ENCODE measurements at places on chromosomes 5 and 9.

DNA sequence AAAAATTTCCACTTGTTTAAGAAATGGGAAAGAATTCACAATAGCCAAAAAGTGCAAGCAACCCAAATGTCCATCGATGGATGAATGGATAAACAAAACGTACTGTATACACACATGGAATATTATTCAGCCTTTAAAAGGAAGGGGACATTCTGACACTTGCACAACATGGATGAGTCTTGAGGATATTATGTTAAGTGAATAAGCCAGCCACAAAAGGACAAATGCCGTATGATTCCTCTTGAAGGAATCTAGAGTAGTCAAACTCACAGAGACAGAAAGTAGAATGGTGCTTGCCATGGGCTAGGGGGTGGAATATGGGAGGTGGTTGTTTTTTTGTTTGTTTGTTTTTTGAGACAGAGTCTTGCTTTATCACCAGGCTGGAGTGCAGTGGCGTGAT lies 3.8 kb upstream of the ATP6V0E1 start:
- no peak for DNase-seq

- no peak for DNase-seq
Measured at GRCh38 chr5:24609706-24610105, 35.1 kb downstream of the CDH10 start.

- DNase-seq, result no peak
Measured at GRCh38 chr9:124780060-124780756, 3.3 kb downstream of the OLFML2A start.

DNA sequence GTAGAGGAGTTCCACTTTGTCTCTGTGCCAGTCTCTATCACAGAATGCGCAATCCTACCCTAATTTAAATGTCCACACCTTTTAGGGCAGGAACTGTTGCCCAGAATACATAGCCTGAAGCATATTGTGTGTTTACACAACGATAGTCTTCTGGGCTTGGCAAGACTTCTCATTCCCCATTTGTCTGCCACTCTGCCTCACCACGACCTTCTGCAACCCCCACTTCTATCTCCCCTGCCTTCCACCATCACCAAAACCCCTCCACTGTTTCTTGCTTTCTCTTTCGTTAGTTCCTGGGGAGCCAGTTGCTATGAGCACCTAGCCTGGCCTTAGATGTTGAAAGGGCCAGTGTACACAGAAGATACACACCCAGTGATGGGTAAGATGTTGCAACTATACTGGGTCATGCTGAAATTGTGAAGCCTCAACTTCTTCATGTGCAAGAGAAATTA lies 883 bp upstream of the RNF145 start:
- no peak for DNase-seq

- DNase-seq, result no peak
Measured at GRCh38 chr5:151081431-151082281, 822 bp upstream of the TNIP1 start.

GRCh38 chr5:160486573-160486972 lies 64.9 kb downstream of the PTTG1 start:
- no peak for DNase-seq

DNA sequence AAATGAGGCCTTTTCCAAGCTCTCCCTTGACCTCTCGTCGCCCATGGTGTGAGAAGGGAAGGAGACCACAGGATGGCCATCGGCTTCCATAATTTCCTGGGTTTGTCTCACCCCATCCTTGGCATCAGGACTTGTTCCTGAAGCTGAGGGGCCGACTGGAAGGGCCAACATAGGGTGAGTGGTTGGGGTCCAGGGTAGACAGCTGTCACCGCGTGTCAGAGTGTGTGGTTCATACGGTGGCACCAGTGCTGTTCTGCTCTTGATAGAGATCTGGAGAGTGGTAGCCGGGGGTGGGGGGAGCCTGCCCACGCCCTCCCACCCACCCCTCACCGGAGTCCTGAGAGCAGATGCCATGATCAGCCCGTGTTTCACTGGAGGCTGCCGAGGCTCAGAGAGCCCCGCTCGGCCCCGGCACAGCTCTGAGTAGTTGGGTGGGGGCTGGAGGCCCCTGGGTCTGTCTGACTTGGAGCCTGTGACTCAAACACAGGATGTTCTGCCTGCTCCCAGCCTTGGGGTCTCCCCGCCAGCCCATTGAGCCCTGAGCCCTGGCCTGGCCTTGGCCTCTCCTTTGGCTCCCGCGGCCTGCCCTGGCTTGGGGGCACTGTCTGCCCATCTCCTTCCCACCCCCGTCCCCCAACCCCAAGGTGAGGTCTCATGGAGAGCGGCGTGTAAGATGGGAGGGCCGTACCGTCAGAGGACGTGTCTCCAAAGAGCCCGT lies 53.1 kb upstream of the IER5L start:
- no peak for DNase-seq

DNA sequence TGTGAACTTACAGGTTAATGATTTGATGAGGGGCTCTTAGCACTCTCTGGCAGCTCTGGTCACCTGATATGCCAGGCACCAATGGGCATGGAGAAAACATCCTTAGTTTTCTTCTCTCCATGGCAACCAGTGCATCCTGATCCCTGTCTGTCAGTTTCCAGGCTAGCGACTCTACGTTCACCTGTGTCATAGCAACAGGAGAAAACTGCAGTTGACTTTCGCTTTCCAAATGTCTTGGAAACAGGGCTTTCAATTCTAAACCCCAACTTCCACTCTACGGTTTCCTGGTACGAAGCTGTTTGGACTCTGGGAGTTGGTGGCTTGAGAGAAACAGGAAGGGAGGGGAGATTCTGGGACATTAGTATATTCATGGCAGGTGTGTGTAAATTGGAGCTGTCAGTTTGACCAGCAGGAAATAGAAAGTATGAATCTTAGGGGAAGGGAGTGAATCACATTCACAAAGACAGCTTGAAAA lies 74.4 kb downstream of the SLC28A3 start:
- DNase-seq, result no peak

- DNase-seq, result no peak
Measured at GRCh38 chr9:93061791-93062763, 3.6 kb downstream of the SUSD3 start.

DNA sequence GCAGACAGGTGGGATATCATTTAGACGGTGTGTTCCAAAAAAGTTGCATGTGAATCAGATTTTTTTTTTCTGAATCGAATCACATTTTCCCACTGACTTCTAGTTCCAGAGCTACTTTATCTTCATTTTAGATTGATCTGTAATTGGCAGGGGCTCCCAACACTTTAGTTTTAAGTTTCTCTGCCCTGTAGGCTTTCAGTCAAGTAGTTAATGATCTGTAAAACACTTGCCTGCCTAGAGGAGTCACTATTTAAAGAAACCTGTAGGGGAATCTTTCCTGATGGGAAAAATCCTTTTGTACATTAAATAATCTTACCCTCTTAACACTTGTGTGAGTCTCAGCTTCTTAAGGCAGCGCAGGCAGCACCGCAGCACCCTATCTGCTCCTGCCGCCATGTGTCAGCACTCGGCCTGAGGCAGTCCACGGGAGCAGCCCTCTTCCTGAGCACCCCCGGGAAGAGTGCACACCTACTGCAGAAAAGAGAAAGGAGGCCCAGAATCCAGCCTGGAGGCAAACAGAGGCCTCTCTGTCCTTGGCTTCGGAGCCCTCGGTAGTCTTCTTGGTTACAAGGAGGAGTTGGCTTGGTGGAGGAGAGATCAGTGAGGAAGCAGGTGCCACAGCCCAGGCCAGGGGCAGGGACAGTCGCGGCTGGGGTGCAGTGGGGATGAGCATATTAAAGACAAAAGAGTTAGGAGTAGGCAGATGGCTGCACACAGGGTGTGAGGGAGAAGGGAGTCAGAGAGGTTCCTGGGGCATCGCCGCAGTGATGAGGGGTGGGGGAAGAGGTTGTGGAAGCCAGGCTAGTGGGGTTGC lies 209.3 kb downstream of the GAPVD1 start:
- DNase-seq, result no peak

Measured in stimulated activated CD4-positive, alpha-beta T cell treated with anti-CD3 and anti-CD28 coated beads, Interleukin-12 subunit alpha, Interleukin-12 subunit beta, amount 100 ng/mL, for 24 hours (primary cell).